ENCODE measurements at places on chromosomes 1 and 21.

- DNase-seq: peak; percentile 52
These were observed 47.0 kb downstream of the KIF26B start for GRCh38 chr1:245201827-245202226.

DNA sequence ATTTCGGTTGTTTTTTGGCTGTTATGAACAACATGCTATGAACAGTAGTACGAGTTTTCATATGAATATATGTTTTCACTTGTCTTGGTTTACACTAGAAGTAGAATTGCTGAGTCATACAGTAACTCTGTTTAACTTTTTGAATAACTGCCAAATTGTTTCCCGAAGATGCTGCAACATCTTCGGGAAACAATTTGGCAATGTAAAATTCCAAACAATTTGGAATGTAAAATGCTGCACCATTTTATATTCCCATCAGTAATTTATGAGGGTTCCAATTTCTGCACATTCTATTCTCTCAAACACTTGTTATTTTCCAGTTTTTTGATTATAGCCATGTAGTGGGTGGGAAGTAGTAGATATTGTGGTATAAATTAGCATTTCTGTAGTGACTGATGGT is 11.6 kb downstream of the PCBP3 start:
- peak; percentile 71 for DNase-seq

DNA sequence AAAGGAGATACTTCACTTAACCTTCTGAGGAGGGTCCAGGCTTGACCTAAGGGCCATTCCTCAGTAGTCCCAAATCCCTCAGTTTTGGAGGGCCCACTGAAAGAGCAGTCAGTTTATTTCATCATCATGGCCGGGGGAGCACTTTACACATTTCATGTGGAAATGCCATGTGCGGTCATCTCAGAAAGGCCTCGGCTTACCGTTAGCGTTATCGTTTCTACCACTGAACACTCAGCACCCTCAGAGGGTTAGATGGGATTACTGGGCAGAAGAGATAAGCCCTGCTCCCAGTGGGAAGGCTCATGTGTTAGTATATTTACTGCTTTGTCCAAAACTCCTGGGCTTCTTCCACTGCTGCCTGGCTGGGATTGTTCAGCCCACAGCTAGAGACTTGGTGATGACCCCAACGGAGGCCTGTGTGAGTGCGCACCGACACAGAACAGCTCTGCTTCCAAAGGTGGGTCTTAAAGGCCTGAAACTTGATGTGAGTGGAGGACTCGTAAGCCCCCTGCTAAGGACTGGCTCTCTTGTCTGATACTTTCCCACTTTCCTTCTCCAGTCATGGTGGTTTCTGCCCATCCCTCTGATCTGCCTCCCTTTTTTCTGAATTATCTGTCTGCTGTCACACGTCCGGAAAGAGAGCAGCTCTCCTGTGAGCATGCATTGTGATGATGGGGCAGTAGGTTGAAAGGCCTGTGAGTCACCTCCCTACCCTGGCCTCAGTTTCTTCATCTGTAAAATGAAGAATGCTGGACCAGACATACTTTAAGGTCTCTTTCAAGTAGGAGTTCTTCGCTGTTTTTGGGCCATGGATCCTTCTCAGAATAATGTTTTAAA is 284.5 kb downstream of the ASTN1 start:
- DNase-seq: no peak

DNA sequence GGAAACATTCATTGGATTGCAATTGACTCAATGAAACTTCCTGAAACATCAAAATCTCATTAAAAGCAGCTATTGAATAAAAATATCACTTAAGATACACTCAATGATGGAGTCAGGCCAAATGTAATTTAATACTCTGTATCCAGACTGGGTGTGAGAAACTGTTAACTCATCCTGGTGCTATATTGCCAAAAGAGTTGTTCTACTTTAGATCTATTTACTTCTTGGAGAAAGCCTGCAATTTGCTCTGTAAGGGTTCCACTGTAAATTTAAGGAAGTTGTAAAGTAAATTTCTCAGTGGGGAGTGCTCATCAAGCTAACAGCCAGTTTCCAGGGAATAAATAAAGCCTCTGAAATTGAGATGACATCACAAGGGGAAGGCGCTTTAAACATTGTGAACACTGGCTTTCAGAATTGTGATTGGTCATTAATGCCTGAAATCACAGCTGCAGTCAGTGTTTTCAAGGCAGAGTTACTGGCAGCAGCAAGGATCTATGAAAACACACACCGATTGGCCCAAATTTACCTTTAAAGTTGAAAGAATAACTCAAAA is 91.4 kb downstream of the OLFM3 start:
- no peak for DNase-seq

- DNase-seq: no peak
These were observed 604.5 kb downstream of the LMO4 start for GRCh38 chr1:87933171-87933570.

GRCh38 chr1:75677443-75677842 is 47.1 kb upstream of the ACADM start:
- no peak for DNase-seq

- no peak for DNase-seq
These were observed 73.7 kb downstream of the ADGRL2 start for GRCh38 chr1:81874461-81874860.

All from GM23248 (cell line).